ENCODE measurements at places on chromosomes 1 and 21.

DNA sequence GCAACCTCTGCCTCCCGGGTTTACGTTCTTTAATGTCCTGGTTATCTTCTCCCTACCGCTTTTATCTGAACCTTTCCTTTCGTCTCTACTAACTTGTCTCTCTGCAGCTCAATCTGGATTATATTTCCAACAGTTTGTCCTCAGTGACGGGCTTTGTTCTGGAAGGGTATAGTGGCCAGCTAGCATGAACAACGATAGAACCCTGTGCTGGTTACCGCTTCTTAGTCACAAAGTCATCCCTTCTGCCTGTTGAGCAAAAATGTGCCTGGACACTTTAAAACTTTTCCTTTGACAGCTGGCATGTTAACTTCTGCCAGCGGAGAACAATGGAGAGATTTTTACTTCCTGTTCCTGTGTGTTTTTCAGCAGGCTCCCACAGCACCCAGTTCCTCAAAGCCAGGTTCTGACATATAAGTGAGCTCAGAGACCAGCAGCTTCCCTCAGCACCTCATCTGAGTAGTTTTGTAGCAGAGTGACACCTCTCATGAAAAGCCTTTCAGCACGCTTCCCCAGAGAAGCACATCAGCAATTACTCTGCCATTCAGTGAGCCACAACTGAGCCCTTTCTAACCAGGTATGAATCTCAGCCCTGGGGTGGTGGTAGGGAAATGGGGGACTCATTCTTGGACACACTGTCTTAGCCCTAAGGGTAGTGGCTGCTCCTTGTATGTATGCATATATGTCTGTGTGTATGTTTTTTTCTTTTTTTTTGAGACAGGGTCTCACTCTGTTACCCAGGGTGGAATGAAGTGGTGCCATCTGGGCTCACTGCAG is 23.6 kb upstream of the CCDC17 start:
- no peak for DNase-seq

DNA sequence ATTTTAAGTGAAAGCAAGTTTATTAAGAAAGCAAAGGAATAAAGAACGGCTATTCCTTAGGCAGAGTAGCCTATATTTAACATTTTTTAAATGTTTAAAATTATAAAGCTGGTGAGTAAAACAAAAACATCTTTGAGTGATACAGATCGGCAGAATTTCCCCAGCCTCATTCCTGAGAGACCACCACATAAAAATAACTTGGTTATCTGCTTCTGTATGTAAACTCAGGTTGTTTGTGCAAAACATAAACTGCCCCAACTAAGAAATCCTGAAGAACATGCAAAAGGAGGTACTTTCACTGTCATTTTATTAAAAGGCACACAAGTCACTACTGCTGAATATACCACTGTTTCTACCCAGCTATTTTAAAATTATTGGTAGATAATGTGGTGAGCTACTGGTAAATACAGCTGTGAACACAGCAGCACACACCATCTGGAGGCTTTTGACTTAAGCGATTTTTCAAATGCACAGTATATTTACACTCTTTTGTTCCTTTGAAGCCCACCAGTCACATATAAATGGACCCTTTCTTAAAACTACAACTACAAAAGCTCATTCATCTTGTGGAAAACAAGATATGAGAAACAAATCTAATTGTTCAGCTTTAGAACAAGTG is 119.3 kb downstream of the RERE start:
- DNase-seq = no peak

DNA sequence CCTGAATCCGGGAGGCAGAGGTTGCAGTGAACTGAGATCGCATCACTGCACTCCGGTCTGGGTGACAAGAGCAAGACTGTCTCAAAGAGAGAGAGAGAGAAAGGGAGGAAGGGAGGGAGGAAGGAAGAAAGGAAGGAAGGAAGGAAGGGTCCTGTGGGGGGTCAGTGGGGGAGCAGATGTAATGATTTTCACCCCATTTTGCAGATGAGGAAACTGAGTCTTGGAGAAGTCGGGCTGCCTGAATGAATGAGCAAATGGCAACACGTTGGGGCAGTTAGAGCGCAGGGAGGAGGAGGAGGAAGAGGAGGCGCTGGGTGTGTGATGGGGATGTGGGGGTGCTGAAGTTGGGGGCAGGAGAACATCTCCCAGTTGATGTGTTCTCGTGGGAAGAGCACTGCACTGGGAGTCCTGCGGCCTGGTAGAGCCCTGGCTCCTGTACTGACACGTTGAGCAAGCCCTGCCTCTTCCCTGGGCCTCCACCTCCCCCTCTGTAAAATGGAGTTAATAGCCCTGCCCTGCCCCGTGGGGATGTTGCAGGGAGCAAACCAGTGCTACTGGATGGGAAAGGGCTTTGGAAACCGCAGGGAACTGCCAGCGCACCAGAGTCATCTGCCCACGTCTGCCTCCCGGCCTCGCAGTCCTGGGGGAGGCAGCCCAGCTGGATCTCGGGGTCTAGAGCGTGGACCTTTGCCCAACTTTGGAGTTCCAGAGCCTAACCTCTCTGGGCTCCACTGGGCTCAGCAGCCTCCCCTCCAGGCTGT is 103.2 kb upstream of the CASZ1 start:
- no peak for DNase-seq

- no peak for DNase-seq
Observed at GRCh38 chr1:197763307-197763706, 12.0 kb downstream of the DENND1B start.

- DNase-seq = no peak
Observed at GRCh38 chr21:45472445-45473365, 67.7 kb downstream of the COL18A1 start.

DNA sequence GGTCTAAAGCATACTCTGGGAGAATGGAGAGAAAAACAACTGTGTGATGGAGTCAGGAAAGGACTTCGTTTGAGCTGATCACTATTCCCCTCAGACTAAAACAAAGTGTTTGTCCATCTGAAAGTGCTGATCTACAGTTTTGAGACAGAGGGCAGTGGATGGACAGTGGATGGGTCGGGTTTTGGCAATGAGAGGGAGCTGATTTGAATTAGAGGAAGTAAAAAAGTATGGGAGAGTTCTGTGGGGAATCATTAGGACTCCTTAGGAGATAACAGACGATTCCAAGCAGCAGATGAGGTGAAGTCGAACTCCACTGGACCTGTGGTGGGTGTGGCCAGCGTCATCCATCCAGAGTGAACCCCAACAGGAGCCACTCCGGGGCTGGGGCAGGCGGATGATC is 62.3 kb downstream of the PTGS2 start:
- DNase-seq = no peak

DNA sequence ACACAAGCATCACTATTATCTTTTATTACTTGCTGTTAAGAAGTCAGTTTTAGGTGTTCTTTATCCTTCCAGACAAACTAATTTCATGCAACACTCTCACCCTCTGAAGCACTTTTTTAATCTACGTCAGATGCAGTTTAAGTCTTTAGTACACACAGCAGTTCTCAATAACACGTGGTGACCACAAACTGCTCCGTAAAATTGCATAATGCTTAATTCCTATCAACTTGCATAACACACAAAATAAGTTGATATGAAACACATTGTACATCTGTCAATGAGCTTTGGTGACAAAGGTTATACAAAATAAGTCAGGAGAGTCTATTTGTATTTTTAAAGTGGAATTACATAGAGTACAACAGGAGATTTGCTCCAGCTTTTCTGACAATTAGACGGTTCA is 140.9 kb upstream of the ETS2 start:
- no peak for DNase-seq

DNA sequence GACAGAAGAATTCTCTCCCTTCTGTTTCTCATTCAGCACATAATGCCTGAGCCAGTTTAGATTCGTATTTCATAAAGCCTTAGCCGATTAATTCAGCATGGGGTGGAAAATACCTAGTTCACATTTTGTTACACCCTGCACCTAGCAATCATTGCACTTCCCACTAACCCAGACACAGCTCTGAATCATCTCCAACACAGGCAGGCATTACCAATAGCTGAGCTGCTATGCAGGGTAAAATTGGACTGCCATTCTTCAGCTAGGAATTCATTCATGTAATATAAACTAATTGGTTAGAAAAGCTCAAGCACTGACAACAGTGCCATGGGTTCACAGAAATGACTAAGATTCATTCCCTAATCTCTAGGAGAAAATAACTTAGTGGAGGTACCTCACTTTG is 26.9 kb upstream of the NKAIN1 start:
- DNase-seq = peak; percentile 36

DNA sequence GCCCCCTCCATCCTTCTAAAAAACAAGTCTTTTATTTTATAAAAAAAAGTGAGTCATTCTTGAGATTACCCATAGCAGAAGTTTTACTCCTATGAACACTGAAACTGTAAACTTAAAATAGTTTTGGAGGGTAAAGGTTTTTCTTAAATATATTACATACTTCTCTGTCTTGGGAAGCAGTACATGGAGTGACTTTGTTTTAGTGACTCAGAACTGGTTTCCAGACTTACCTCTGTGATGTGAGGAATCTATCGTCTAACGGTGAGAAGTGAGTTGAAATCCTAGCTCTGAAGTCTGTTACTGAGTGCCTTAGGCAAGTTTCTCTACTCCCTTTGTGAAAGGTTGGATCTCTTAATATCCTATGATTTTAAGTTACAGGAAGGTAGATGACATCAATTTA is 176.3 kb upstream of the POU3F1 start:
- no peak for DNase-seq

- no peak for DNase-seq
Observed at GRCh38 chr1:65952696-65953095, 160.0 kb downstream of the PDE4B start.

GRCh38 chr1:110538921-110539320 is 19.9 kb upstream of the KCNA10 start:
- peak; percentile 47 for DNase-seq

DNA sequence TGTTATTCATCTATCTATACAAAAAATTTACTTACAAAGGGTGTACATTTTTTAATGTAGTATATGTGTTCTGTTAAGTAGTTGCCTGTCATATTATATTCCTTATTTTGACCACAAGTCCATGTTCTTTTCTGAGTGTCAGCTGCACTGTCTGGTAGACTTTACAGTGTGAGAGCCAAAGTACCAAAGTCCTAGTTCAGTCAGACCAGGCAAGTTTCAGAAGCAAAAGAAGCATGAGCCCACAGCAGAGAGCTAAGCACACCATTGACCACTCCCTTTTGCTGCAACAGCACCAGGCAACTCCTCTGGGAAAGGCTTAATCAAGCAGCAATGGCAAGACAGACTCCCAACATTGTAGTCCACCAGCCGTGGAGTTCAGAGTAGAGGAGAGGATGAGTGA is 631.9 kb upstream of the PKN2 start:
- no peak for DNase-seq

- DNase-seq = no peak
Observed at GRCh38 chr1:215779729-215780128, 212.6 kb downstream of the KCTD3 start.

DNA sequence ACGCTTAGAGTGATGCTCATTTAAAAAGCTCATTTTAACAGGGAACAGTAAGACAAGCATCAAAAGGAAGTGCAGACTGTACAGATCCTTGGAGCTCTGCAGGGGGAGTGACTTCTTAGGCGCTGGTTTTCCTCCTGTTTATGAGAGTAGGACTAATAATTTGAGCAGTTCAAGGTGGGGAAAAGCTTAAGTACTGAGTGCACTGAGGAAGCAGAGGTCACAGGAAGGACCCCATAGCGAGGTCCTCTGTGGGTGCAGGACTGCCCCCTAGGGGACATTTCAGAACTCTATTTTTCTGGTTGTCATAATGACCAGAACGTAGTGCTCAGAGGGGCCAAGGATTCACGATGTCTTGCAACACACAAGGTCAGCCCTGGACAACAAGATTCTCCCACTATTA is 112.1 kb downstream of the HLCS start:
- peak; percentile 62 for DNase-seq

DNA sequence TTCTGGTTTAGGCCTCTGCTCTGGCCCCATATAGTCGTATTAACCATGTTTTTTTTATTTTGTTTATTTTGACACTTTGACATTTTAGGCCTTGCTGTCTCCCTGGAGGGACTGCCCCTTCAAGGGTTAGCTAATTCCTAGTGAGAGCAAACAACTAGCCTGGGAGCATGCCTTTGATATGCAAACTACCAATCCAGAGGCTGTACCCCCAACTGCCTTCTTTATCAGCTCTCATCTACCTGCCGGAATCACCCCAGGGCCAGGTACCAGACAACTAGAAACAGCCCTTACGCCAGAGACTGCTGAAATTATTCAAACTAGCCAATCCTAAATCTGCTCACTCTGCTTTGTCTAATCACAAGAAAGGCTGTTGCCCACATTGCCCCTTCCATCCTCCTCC is 13.0 kb upstream of the ST6GALNAC5 start:
- DNase-seq = no peak

GRCh38 chr1:58905126-58905490 is 121.3 kb upstream of the JUN start:
- DNase-seq = no peak

DNA sequence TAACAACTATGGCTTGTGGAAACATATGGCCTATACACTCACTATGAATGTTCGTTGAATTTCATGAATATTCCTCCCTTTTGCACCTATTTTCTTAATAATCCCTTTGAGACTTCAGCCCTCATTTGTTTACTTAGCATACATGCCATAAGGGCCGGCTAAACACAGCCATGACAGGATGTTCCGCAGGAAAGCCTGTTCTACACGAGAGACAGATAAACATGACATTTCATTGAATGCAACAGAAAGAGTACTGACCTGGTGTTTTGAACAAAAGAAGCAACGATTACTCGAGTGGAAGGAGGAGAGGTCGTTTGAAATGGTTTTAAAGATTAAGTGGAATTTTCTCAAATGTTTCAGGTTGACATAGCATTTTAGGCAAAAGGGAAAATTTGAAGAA is 459.5 kb upstream of the CXADR start:
- DNase-seq = no peak

- no peak for DNase-seq
Observed at GRCh38 chr1:23554127-23554480, 5.2 kb downstream of the ID3 start.

- DNase-seq = peak; percentile 3
Observed at GRCh38 chr1:86419277-86419903, 4.6 kb upstream of the CLCA2 start.

GRCh38 chr1:53368314-53369033 is 40.6 kb upstream of the LRP8 start:
- DNase-seq = no peak

GRCh38 chr1:172122381-172122780 is 281.1 kb downstream of the DNM3 start:
- DNase-seq = no peak

DNA sequence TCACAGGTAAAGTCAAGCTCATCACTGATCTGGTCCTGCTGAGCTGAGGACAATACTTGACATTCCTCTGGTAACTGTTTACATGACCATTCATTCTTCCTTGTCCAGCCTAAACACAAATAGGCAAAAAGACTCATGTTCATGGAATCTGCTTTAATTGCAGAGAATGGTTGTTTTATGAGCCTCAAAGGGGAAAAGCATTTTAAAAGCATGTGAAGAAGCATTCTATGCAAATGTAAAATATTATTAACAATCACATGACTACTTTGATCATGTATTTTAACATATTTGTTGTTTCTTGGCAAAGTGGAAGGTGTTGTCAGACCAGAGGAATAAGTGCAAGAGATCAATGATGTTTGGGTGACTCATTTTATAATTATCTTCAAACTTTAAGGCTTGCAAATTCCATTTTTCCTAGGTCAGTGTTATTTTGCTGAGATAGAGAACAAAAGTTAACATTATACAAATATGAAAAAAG is 133.7 kb downstream of the RUNX1 start:
- peak; percentile 77 for DNase-seq

- peak; percentile 15 for DNase-seq
Observed at GRCh38 chr1:30406996-30407864, 316.2 kb downstream of the MATN1 start.
